Stimulated activated CD4-positive, alpha-beta T cell treated with anti-CD3 and anti-CD28 coated beads, Interleukin-4, amount 100 ng/mL, for 4 hours (primary cell): ENCODE measurements at places on chromosomes 2 and 18.

DNA sequence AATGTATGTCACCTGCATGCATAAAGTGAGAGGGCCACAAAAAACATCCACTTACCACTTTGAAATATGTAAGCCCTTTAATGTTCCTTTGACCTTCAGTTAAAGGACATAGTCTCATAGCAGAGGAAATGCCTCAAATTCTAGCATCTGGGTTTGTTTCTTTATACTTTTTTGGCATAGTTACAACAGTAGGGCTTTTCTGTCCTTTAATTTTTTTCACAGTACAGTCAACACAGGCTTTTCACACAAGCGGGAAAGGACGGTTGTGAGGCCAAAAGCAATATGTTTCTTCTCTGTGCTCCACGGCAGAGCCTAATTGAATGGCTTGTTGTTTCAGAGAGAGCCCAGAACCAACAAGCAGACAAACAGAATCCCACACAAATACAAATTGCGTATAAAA is 57.6 kb downstream of the CRIM1 start:
- DNase-seq, result no peak

- no peak for DNase-seq
These were observed 13.2 kb downstream of the SH2D6 start for GRCh38 chr2:85431570-85432205.

DNA sequence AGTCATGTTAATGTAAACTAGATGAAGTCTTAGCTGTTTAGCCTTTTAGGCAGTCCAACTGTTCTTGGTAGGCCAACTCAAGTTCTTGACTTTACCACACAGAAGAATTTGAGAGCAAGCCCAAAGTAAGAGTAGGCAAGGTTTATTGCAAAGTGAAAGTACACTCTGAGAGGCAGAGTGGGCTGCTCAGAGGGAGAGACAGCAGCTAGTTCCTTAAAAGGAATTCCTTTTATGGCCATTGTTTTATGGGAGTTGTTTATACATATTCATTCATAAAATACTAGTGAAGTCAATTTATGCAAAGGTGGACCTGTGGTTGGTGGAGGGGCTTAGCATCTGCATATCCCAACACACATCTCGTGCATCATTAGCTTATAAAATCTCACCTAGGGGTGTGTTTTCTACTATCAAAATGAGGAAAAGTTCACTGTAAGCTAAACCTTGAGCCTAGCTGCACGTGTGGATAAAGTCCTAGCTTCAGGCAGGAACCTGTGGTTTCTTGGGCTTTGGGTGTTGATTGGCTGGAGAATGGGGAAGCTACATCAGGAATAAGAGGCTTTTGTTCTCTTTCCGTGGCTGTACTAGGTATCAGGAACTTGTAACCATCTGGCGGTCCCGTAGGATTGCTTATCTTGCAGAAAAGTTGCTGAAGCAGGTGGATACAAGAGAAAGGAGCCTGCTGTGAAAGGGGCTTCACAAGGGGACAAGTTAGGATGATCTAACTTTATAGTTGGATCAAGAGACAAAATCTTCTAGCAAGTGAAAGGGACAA is 110.4 kb upstream of the GULP1 start:
- no peak for DNase-seq

DNA sequence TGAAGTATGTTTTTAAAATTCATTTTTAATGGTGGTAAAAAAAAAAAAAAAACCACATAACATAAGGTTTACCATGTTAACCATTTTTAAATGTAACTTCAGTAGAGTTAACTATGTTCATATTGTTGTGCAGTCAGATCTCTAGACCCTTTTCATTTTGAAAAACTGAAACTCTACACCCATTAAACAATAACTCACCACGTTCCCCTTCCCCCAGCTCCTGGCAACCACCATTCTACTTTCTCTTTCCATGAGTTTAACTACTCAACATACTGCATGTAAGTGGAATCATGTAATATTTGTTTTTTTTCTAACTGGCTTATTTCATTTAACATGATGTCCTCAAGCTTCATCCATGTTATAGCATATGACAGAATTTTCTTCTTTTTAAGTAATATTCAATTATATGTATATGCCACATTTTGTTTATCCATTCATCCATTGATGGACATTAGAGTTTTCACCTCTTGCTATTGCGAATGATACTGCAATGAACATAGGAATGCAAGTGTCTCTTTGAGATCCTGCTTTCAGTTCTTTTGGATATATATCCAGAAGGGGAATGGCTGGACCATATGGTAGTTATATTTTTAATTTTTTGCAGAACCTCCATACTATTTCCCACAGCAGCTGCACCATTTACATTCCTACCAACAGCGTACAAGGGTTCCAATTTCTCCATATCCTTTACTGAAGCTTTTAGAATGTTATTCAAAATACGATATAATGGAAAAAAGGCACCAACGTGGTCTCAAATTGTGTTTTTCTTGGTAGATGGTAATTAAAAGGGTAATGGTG is 91.0 kb downstream of the SPTBN1 start:
- no peak for DNase-seq

DNA sequence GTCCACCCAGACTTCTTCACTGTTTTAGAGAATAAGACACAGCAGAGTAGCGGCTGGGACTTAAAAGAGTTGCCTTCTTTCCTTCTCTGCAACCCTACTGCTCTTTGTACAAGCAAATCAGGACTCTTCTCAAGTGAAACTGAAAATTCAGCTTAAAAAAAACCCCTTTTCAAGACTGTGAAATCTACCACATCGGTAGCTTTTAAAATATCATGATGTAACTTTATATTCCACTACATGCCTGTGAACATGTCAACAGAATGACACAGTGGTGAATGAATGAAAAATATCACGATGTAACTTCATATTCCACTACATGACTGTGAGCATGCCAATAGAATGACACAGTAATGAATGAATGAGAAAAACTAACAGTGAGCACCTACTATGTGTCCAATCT is 53.4 kb downstream of the TCF4 start:
- DNase-seq, result no peak

- DNase-seq, result no peak
These were observed 59.0 kb downstream of the TACR1 start for GRCh38 chr2:75140288-75140687.

- no peak for DNase-seq
These were observed 54.8 kb downstream of the ZNF407 start for GRCh38 chr18:74652392-74652988.

DNA sequence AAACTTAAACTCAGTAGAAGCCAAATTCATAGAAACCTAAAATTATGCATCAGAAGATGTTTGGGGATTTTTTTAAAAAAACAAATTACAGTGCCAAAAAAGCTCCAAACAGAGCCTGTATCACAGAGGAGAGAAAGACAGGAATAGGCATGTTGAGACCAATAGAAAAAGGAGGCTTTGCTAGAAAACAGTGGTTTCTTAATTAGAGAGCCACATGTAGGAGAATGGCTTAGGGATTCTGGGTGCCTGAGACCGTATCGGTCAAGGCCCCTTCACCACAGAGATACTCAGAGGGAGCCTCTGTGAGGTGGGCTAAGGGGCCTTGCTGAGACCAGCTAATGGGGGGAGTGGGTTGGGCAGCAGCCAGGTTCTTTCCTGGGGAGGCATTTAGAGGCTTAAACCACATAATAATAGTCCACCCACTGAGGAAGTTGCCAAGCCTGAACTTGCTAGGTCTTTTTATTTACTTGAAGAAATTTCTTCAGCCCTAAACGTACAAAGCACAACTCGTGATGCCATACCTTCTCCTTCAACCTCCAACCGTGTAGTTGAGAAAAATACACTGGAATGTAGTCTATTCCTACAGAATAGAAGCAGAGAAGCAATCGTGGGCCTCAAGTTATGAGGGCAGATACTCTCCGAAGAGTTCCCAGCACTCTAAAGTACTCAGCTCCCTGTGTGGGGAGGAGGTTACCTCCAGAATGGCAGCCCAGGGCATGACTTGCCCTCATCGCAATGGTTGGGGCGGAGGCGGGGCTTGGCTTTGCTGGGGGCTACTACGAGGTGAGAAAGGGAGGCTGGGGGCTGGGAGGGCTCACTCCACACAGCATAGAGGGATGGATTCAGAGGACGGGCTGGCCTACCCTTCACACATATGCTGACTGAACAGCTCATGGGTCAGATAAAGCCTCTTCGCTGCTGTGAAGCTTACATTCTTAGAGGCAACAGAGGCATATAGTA is 237.9 kb downstream of the TPGS2 start:
- no peak for DNase-seq

GRCh38 chr18:9120796-9121195 is 15.8 kb upstream of the ANKRD12 start:
- DNase-seq, result no peak

- no peak for DNase-seq
These were observed 79.3 kb downstream of the PLA2R1 start for GRCh38 chr2:159982842-159983785.

DNA sequence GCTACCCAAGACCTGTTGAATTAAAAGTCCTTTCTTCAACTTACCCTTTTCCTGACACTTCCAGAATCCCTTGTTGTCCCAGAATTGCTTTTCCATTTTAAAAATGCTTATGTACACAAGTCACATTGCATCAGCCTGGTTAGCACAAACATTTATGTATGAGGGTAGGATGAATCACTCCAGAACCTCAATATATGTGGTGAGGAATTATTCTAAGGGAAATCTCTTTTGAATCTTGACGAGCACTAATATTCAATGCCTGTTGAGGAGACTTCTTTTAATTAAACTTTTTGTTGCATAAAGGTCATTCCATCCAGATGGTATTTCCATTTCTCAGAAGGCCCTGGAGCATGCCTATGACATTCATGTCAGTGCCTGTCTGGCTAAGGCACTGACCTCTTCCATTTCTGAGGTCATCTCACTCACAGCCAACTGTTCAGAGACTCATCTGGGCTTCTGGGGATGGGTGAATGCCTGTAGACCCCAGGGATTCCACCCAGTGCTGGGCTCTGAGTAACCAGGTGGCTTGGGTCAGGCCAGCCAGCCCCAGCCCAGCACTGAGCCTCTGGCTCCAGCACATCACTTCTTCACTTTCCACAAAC is 28.2 kb downstream of the ACMSD start:
- DNase-seq, result no peak

- no peak for DNase-seq
These were observed 912.6 kb upstream of the FSHR start for GRCh38 chr2:50066873-50067272.

DNA sequence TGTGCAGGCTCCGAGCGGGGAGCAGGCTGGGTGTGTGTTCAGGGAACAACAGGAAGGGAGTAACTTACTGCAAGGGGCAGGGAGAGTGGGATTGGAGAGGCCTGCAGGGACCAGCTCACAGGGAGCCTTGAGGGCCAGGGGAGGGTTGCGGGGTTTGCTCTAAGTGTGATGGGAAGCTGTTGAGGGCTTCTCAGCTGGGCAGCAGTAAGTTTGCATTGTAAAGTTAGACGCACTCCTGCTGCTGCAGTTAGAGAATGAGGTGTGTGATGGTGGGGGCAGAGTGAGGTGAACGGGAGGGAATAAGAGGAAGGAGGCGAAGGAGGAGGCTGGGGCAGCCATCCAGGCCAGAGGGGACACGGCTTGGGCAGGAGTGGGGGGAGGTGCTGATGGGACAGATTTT is 53.4 kb downstream of the BOLA3 start:
- no peak for DNase-seq

DNA sequence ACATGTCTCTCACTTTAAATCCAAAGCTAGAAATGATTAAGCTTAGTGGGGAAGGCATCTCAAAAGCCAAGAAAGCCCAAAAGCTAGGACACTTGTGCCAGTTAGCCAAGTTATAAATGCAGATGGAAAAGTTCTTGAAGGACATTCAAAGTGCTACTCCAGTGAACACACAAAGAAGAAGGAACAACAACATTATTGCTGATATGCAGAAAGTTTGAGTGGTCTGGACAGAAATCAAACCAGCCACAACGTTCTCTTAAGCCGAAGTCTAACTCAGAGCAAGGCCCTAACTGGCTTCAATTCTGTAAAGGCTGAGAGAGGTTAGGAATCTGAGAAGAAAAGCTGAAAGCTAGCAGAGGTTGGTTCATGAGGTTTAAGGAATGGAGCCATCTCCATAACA is 49.0 kb downstream of the PPP4R1 start:
- DNase-seq, result no peak

DNA sequence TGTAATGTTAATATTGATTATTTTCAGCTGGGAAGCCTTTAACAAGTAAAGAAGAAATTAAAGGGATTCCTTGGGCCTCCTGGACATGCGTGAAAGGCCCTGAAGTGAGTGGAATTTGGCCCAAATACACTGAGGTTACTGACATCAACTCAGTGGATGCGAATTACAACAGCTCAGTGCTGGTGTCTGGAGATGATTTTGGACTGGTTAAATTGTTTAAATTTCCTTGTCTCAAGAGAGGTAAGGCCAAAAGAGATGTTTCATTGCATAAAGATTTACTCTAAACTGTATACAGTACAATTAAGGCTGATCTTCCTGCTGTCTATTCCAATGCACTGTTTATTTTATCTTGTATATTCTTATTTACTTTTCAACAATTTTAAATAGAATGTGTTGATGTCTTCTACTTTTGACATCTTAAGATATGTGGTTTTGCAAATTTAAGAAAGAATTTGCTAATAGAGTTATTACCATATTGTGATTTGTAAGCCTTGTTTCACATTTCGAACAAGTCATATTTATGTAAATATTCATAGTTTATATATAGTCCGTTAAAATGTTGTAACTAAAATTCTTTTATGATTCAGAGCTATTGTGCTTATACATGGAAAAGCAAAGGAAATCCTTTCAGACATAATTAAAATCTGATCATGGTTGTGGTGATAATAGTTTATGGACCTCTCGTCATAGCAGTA is 130.3 kb downstream of the EML6 start:
- DNase-seq, result no peak

- DNase-seq, result no peak
These were observed 97.6 kb upstream of the SEC11C start for GRCh38 chr18:59041819-59042815.

GRCh38 chr2:127726158-127726880 is 25.0 kb downstream of the SFT2D3 start:
- DNase-seq, result no peak
